Lower leg skin (tissue), 4 donors: ENCODE measurements at places on chromosomes 3 and 15.

- no peak for DNase-seq
Measured at GRCh38 chr3:45406772-45407171, 18.4 kb downstream of the LARS2 start.

- no peak for DNase-seq
Measured at GRCh38 chr15:75182187-75183131, 19.2 kb upstream of the C15orf39 start.

DNA sequence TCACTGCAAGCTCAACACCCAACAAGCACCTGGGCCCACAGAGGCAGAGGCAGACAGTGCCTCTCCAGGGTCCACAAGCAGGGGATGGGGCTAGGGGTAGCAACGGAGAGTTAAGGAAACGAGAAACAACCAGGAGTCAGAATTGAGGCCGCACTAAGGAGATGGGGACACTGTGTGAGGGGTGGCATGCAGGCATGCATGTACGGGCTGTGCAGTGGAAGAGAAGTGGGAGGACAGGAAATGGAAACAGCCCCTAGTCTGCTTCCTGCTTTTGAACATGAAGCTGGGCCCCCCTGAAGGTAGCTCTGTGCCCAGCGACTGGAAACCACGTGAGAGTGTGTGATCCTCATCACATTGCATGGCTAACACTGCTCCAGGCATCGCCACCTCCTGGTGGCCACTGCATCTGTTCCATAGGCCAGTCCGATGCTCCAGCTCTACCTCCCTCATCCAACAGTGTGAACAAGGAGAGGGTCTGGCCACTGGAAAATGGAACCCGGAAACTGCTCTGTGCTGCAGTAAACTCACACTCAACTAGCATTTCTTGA lies 44.0 kb downstream of the XXYLT1 start:
- peak; percentile 81 for DNase-seq

DNA sequence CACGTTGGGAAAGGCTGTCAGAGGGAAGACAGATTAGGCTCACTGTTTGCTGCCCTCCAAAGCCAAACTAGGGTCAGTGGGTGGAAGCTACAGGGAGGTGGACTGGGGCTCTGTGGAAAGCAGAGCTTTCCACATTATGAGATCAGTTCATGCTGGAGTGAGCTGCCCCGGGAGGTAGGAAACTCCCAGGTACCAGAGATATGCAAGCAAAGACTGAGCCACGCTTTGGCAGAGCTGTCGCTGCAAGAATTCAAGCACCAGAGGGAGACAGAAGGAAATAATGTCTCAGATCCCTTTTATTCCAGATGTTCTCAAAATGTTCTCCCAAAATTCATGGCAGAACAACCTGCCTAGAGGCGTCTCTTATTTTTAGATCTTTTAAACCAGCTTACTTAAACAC lies 286.6 kb downstream of the WDR72 start:
- DNase-seq = no peak

- DNase-seq = no peak
Measured at GRCh38 chr3:26369133-26369532, 253.4 kb upstream of the LRRC3B start.

DNA sequence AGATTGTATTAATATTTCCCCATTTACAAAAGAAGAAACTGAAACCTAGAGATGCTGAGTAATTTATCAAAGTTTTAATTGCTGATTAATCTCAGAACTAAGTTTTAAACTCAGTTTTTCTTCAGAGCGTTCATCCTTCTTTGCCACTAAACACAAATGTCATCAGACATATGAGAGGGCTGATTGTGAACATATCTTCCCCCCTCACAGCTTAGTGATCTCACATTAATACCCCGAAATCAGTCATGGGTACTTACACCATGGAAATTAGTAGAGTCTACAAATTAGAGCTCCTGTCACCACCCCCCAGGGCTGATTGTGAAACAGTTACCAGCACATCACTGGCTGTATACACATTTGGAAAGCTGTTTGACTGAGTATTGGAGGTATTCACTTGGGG lies 189.3 kb upstream of the SGO1 start:
- DNase-seq = no peak

DNA sequence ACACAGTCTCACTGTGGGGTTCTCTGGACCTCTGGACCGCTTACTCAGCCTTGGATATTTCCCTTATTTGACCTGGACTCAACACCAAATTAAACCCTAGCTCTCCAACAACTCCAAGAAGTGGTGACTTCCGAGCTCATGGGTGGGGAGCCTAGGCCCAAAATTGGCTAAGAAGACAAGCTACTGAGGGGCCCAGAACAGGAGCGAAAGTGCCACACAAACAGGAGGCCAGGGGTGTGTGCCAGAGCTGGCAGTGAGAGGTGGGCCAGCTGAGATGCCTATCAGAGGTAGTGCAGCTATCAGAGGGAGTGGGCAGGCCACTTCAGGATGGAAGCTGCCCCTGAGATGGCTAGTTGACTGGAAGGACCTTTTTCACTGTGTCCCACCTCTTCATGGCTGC lies 151.1 kb upstream of the PRR20G start:
- DNase-seq = peak; percentile 50

GRCh38 chr3:178446059-178446458 lies 90.2 kb upstream of the KCNMB2 start:
- no peak for DNase-seq

GRCh38 chr3:97838393-97838792 lies 16.6 kb downstream of the CRYBG3 start:
- DNase-seq = no peak
